ENCODE measurements at places on chromosomes 1 and 21. TPM values are rescaled to one million over a fixed set of nuclear protein-coding genes. Genes with fewer than 3 reads are reported as not detected.

The SH2D2A gene
- total RNA-seq: 2.7 TPM

The CCDC27 gene
- not detected for total RNA-seq

The RORC gene
- not detected for total RNA-seq

The UBL4B gene
- total RNA-seq: not detected

The ERRFI1 gene
- 258 TPM for total RNA-seq

The PAPPA2 gene
- total RNA-seq: 3.5 TPM

The ITLN2 gene
- total RNA-seq: not detected

The TIAM1 gene
- total RNA-seq: 15.8 TPM

The PRRX1 gene
- total RNA-seq: 272 TPM

The CAP1 gene
- 493 TPM for total RNA-seq

The ASPM gene
- 1.6 TPM for total RNA-seq

GRCh38 chr1:166915941-166916340, 39.9 kb upstream of the TADA1 start:
- DNase-seq: no peak

- DNase-seq: no peak
Measured at GRCh38 chr1:115496904-115497527, 144.8 kb upstream of the VANGL1 start.

GRCh38 chr1:21347072-21347581, 56.9 kb upstream of the ECE1 start:
- no peak for DNase-seq

DNA sequence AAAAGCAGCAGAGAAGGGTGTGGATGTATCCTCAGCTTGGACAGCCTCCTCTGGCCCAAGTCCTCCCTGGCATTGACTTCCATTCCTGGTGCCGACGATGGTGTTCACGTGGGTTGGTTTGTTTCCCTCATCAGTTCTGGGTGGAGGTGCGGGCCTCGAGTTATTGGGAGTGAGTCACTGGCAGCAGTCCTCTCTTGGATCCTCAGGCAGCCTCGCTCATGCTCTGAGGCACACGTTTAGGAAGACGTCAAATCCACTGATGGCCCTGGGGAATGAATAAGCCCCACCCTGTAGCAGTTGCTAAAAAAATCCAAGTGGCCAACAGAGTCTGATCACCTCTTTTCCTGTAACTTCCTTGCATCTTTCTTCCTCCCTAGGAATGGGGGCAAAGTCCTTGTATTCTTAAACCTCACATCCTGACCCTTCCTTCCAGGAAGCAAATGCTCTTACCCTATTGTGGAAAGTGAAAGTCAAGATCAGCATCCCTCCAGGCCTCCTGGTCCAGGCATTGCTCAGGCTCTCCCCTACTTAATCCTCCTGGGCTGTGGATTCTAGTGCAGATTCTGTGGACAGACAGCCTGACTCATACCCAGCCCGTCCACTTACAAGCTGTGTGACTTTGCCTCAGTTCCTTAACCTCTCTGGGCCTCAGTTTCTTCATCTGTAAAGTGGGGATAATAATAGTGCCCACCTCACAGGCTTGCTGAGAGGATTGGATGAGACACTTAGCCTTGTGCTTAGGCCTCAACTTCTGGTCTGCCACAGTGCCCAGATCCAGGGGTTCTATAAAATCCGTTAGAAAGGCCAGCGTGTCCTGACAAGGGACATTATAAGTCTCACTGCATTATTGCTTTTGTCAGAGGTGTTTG, 111.1 kb downstream of the TLR5 start:
- DNase-seq: peak; percentile 83

GRCh38 chr1:112714313-112715263, 544 bp downstream of the PPM1J start:
- DNase-seq: peak; percentile 62

- no peak for DNase-seq
Measured at GRCh38 chr1:87632232-87632631, 303.6 kb downstream of the LMO4 start.

- no peak for DNase-seq
Measured at GRCh38 chr21:42637267-42638041, 16.0 kb upstream of the PDE9A start.

DNA sequence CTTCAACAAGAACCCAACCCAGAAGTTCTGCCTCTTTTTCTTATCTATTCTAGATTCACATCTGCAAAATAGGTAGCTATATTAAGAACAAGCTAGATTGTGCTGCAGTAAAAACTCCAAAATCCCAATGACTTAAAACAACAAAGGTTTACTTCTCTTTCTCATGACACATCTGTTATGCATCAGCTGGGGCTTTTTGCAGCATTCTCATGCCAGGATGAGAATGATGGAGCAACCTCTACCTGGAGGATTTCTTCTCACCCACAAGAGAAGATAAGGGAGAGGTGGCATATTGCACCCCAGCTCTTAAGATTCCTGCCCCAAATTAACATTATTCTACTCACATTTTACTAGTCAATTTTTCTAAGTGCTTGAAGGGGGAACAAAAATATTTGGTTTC, 152.3 kb upstream of the SPAG17 start:
- no peak for DNase-seq

DNA sequence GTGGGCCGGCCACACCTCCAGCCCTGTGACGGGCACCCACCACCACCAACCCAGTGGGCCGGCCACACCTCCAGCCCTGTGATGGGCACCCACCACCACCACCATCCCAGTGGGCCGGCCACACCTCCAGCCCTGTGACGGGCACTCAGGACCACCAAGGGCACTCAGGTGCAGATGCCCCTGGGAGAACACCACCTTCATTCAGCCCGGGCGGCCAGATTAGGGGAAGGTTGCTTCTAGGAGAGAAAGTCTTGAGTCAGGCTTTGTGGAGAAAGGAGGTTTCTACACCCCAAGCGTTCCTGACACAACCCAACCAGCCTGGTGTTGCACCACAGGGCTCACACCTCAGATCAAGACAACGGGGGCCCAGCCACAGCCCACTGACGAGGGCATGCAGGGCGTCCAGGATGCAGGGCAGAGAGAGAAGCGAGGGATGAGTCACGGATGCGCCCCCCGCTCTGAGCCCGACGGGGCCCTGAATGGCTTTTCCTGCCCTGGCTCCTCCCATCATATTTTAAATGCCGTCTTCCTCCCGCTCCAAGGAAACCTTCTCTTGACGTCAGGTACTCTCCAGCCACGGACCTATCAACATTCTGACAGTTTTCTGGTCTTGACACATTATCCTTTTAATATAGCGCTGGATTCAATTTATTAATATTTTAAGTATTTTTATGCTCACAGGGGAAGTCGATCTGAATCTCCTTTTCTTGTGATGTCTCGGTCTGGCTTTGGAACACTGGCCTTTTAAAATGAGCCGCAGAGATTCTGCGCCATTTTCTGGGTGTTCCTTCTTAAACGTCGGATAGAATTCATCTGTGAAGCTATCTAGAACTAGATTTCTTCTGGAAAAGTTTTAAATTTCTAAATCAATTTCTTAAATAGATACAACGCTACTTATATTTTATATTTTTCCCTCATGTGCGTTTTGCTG, 631 bp upstream of the SPATC1L start:
- peak; percentile 91 for DNase-seq

DNA sequence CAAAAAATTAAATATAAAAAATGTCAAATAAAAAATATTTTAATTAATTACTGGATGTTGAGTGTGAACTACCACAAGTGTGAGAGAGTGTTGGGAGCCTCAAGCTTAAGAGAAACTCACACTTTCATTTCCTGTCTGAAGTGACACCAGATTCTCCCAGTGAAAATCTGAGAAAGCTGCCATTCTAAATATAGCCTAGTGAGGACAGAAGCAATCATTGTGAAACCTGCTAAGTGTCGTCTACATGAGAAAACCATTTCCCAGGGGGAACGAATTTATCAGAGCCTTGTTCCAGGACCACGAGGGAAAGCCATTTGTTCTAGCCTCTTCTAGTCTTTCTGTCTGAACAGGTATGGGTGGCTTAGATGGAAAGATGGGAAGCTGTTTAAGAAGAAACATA, 329.3 kb upstream of the PRMT6 start:
- DNase-seq: no peak

GRCh38 chr1:85894651-85895050, 186.4 kb upstream of the ZNHIT6 start:
- no peak for DNase-seq

DNA sequence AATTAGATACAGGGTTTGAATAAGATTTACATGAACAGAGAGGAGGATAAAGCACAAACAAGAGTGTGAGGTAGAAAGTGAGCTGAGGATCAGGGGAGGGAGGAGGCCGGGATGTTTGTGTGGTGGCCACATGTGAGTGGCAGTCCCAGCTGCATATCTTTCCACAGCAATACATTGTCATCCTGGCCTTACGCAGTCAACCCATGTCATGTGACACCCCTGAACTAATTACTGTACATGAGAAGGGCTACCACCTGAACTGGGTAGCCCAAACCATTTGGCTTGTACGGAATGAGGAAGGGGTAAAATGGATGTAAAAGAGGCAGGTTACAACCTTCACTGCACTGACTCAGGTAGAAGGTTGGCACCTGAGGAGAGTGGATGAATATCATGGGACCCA, 4.2 kb downstream of the SLAMF7 start:
- no peak for DNase-seq

GRCh38 chr1:116390195-116390594, 17.2 kb downstream of the ATP1A1 start:
- DNase-seq: no peak

GRCh38 chr1:89670163-89670562, 37.2 kb downstream of the LRRC8C start:
- DNase-seq: no peak

DNA sequence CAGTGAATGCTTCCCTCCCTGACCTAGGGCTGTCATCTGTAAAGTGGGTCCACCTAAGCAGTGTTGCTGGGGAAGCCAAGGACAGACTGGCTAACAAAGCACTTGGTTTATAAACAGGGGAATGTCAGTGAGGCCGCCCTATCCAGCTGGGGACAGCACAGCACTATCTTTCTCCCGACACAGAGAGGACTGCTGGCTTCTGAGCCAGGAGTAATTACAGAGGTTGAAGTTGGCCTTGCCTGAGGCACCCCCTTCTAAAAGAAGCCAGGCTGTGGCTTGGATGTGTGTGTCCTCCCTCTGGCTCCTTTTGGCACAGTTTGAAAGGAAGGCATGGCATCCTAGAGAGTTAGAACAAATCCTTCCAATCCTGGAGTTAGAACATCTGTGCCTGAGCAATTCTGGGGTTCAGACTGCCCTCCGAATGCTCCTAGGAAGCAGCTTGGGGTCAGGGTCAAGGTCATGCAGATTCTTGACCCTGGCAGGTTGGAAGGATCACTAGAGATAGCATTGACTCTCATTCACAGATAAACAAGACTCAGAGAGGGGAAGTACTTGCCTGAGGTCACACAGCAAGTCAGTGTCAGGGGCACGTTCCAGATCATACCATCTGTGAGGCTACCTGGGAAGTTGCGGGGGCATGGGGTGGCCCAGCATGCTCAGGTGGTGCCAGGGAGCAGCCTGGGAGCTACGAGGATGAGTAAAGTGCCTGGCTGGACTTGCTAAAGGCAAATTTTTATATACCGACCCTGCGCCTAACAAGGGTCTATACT, 1.3 kb upstream of the LDLRAP1 start:
- DNase-seq: no peak

All from aorta (tissue), 5 donors.